ENCODE measurements at places on chromosomes 1 and 21. TPM values are rescaled to one million over a fixed set of nuclear protein-coding genes. Genes with fewer than 3 reads are reported as not detected.

DNA sequence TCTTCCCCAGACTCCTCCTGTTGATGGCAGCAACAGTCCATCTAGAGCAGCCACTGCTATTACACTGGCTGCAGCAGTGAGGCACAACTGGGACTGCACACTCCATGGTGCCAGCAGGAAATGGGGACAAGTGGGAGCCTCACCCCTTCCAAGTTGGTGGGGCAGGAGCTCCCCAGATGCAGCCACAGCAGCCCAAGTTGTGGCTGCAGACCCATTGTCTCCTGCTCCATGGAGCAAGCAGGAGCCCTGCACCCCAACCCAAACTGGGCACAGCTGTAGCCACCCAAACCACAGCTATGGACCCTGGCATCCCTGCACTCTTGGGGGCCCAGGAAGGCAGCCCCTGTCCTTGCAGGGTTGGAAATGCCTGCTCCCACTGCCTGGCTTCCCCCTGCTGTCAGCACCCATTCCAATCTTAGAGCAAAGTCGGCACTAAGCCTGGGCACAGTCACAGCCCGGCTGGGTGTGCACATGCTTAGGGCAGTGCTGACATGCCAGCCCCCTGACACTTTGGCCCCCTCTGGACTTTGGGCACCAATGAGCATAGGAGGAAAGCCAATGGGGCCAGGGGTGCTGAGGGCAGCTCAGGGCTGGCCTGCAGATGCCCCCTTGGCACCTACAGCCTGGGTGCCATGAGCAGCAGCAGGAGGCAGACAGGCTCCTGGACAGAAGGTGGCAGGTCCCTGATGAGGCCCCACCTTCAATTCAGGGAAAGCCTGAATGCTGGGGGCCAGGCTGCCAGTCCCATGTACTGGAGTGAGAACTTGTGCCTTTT is 44.0 kb downstream of the MATN1 start:
- no peak overlapping the region for H3K27ac ChIP-seq
- H3K4me1 ChIP-seq = no peaks in the 10 kb centered on the region
- no peaks in the 10 kb centered on the region for H3K36me3 ChIP-seq
- no peak overlapping the region for H3K4me3 ChIP-seq

The RGS5 gene
- 98.0 TPM for total RNA-seq

DNA sequence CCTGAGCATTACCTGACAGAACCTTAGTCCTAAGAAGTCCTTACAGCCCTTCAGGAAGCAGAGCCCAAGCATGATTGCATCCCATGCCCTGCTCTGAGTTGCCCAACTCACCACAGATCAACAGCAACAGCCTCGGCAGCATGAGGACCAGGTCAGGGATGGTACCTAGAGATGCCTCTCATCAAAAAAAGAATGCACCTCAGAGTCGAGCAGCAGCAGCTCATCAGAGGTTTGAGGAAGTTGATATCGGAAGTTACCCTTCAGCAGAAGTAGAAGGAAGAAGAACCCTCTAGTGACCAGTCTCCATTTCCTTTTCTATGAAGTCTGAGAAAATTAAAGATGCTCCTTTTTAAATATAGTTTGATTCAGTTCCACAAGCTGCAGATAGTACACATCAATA is at the start of gene FCRL1:
Gene FCRL1, minus strand, starts transcription at position 225 of the 400 bp plus-strand sequence. Its CDS starts 83 bp downstream, at position 142.
- H3K36me3 ChIP-seq = no peaks in the 10 kb centered on the region
- no peak within 1 kb of the TSS for H3K4me3 ChIP-seq
- H3K27me3 ChIP-seq = no peaks in the 10 kb centered on the region

DNA sequence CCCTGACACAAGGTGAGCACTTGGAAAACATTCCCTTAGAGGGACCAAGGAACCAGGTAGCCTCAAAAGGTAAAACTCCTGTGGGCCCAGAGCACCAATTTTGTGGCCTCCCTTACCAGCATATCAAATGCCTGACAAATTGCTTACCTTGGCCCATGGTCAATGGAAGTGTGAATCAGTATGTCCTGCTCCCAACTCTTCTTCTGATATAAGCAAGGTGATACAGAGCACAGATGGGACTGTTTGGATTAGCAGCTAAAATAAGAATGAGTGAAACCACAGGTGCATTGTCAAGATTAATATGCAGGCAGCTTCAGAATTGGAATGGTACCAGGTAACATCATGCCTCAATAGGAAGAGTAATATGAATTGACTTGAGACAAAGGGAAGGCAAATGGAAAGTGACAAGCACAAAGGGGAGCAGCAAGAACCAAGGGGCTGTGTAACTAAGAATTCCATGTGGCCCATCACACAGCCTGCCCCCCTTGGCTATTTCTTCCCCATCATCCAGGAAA is 156.8 kb upstream of the KCND3 start:
- no peak for DNase-seq
- H3K27ac ChIP-seq = no peak overlapping the region
- no peaks in the 10 kb centered on the region for H3K36me3 ChIP-seq
- no peak overlapping the region for H3K4me3 ChIP-seq

The LCA5L gene
- 1.7 TPM for total RNA-seq

The KCNA3 gene
- total RNA-seq = 11.3 TPM

- no peak for DNase-seq
- H3K4me1 ChIP-seq = no peaks in the 10 kb centered on the region
- H3K36me3 ChIP-seq = no peaks in the 10 kb centered on the region
- H3K4me3 ChIP-seq = no peak overlapping the region
- no peaks in the 10 kb centered on the region for H3K27me3 ChIP-seq
- H3K27ac ChIP-seq = no peak overlapping the region
These were observed 25.3 kb downstream of the PCNT start for GRCh38 chr21:46349134-46349760.

The SPATA21 gene
- total RNA-seq = not detected

GRCh38 chr1:64006276-64007051 is 197.0 kb upstream of the UBE2U start:
- no peaks in the 10 kb centered on the region for H3K36me3 ChIP-seq
- H3K4me3 ChIP-seq = no peak overlapping the region
- no peak for DNase-seq
- peak overlapping the region; percentile 17 for H3K27ac ChIP-seq
- no peaks in the 10 kb centered on the region for H3K4me1 ChIP-seq
- no peaks in the 10 kb centered on the region for H3K27me3 ChIP-seq

- H3K36me3 ChIP-seq = no peaks in the 10 kb centered on the region
- no peak overlapping the region for H3K27ac ChIP-seq
- no peaks in the 10 kb centered on the region for H3K4me1 ChIP-seq
- no peak overlapping the region for H3K4me3 ChIP-seq
- DNase-seq = no peak
These were observed 50.5 kb downstream of the OPTC start for GRCh38 chr1:203544485-203544884.

The CYYR1 gene
- 29.0 TPM for total RNA-seq

The ACKR1 gene
- 16.8 TPM for total RNA-seq

The NHLH1 gene
- 0.09 TPM for total RNA-seq

GRCh38 chr21:41167348-41168342 is at the start of gene BACE2:
TSS of gene BACE2 (plus strand) at chr21:41168160. CDS start at chr21:41168264, 104 bp downstream.
- no peaks in the 10 kb centered on the region for H3K36me3 ChIP-seq
- H3K4me3 ChIP-seq = peak within 1 kb of the TSS; percentile 57
- DNase-seq = peak; percentile 83

GRCh38 chr1:158227904-158228623 is 26.2 kb upstream of the CD1A start:
- no peak for DNase-seq
- peaks cover 13% of the 10 kb centered on the region for H3K27me3 ChIP-seq
- H3K36me3 ChIP-seq = no peaks in the 10 kb centered on the region
- H3K4me1 ChIP-seq = no peaks in the 10 kb centered on the region

The ANKRD34A gene
- 0.82 TPM for total RNA-seq

The PTPRC gene
- 180 TPM for total RNA-seq

- no peak overlapping the region for H3K27ac ChIP-seq
- H3K27me3 ChIP-seq = peaks cover 6% of the 10 kb centered on the region
- peaks cover 15% of the 10 kb centered on the region for H3K4me1 ChIP-seq
- DNase-seq = no peak
- H3K36me3 ChIP-seq = no peaks in the 10 kb centered on the region
These were observed 4.2 kb downstream of the SPSB1 start for GRCh38 chr1:9296850-9297249.

The CA14 gene
- total RNA-seq = 0.44 TPM

DNA sequence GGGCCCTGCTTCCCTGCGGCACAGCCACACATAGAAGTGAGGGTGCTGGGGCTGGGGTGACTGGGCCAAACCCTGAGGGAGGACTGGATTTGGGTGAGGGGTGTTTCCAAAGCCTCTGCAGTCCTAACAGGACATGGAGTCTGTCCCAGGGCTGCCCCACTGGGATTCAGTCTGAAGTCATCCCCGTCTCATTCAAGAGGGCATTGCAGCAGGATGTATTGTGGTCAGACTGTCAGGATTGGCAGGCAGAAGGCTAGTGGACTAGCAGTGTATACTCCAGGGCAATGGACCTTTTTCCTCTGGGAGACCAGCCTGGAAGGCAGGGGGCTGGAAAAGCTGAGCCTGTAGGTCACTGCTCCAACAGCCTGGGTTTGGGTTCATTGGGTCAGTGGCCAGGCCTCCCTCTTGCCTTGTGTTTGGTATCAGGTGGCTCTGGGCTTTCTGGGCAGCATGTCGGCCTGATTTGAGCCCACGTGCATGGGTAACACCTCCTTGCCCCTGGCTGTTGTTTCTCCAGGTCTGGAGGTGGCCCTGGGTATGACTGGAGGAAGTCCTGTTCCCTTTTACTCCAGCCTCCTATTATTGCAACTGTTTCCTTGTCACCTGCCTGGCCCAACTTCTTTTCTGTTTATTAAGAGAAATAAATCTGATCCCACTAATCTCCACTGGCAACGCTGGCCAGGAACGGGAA is 41.0 kb upstream of the SYNC start:
- peak overlapping the region; percentile 65 for H3K4me3 ChIP-seq
- no peak overlapping the region for H3K27ac ChIP-seq
- H3K4me1 ChIP-seq = peaks cover 23% of the 10 kb centered on the region
- DNase-seq = no peak
- no peaks in the 10 kb centered on the region for H3K36me3 ChIP-seq

DNA sequence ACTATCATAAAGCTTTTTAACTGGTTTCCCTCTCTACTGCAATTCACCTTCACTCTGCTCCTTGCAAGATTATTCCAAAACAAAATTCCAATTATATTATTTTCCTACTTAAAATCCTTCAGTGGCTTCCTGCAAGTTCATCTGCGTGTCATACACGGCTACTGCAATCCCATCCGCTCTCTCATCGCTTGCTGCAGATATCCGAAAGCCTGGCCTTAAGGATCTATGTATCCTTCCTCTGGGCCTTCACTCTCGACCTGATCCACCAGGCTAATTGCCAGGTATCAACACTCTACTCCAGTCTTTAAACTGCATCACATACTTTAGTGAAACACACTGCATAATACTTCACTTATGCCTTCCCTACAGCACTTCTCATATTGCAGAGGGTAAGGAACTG is 44.0 kb downstream of the VAV3 start:
- H3K4me1 ChIP-seq = no peaks in the 10 kb centered on the region
- no peak overlapping the region for H3K4me3 ChIP-seq
- no peak overlapping the region for H3K27ac ChIP-seq
- DNase-seq = no peak
- H3K27me3 ChIP-seq = no peaks in the 10 kb centered on the region
- H3K36me3 ChIP-seq = no peaks in the 10 kb centered on the region
